Mammary epithelial cell (primary cell): ENCODE measurements at places on chromosomes 7 and 10. TPM values are rescaled to one million over a fixed set of nuclear protein-coding genes. Genes with fewer than 3 reads are reported as not detected.

BLNK gene
- total RNA-seq, result 9.8 TPM

INSYN2A gene
- 0.07 and 0.29 TPM in 2 replicates for total RNA-seq

PRSS37 gene
- not detected in 2 replicates for total RNA-seq

PNLIPRP3 gene
- 98.2 TPM for total RNA-seq

GLUD1 gene
- total RNA-seq, result 128 and 139 TPM in 2 replicates

PPP1R17 gene
- not detected for total RNA-seq

KNDC1 gene
- total RNA-seq, result 0.35 and 1.2 TPM in 2 replicates

ELFN1 gene
- 0.83 TPM for total RNA-seq

OPALIN gene
- total RNA-seq, result not detected

ASIC3 gene
- 0.33 TPM for total RNA-seq

TMEM139 gene
- total RNA-seq, result 17.9 and 23.6 TPM in 2 replicates

HDAC9 gene
- 33.3 TPM for total RNA-seq

GLI3 gene
- total RNA-seq, result 16.8 and 26.2 TPM in 2 replicates

BTBD16 gene
- total RNA-seq, result not detected

SFRP4 gene
- not detected in 2 replicates for total RNA-seq

CALHM3 gene
- total RNA-seq, result not detected

CNOT4 gene
- total RNA-seq, result 12.7 TPM

DLX6 gene
- not detected in 2 replicates for total RNA-seq

C10orf62 gene
- total RNA-seq, result 0.27 TPM in 1 of 2 replicates, not detected in the other

SORCS1 gene
- total RNA-seq, result not detected in 2 replicates

CPA4 gene
- total RNA-seq, result 107 and 168 TPM in 2 replicates

CC2D2B gene
- total RNA-seq, result not detected in 2 replicates

FRMD4A gene
- total RNA-seq, result 16.9 and 27.1 TPM in 2 replicates

NAT16 gene
- total RNA-seq, result not detected

TMEM213 gene
- total RNA-seq, result not detected
